Fibroblast of mammary gland (primary cell): ENCODE measurements at places on chromosomes 1 and 21.
A peak's percentile ranks its signal among the peaks of the same experiment; 100 is the strongest.

DNA sequence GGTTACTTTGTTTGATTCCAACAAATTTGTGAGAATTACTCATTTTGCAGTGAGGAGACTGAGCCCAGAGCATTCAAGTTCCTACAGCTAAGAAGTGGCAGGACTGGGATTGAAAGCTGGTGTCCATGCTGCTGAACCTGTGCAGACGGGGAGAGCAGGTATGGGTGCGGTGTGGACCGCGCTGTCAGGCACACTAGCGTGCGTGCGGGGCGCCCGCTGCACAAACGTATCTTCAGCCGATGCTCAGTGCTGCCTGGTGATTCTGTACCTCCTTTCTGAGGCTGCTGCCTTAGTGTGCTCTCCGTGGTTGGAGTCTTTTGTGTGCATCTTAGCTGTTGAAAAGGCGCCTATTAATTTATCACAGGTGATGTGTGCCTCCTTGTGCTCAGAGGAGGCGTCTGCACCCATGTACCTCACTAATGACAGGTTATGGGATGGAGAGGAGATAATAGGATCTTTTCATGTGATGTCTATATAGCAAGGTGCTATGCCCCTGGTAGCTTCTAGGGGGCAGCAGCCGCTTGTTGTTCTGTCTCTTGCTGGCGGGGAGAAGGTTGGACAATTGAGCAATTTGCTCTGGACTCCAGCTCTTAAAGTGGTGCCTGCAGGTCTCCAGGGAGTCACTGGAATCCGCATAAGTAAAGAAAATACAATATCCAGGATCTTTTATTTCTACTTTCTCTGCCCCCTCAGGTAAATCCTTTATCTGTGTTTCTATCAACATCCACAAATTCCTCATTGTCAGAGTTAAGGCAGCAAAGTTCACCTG is 32.5 kb downstream of the PEX14 start:
- peak; percentile 86 for DNase-seq

- peak; percentile 30 for DNase-seq
Measured at GRCh38 chr1:113652771-113653170, 106.5 kb downstream of the PHTF1 start.

DNA sequence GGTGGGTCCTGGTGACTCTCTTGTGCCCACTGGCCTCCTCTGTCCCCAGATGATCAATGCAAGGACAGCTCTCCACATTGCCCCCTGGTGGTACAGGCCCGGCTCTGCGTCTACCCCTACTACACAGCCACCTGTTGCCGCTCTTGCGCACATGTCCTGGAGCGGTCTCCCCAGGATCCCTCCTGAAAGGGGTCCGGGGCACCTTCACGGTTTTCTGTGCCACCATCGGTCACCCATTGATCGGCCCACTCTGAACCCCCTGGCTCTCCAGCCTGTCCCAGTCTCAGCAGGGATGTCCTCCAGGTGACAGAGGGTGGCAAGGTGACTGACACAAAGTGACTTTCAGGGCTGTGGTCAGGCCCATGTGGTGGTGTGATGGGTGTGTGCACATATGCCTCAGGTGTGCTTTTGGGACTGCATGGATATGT is 10.8 kb downstream of the ADAMTSL4 start:
- peak; percentile 73 for DNase-seq

GRCh38 chr1:1080951-1081310 is 6.8 kb upstream of the RNF223 start:
- no peak for DNase-seq

- DNase-seq = peak; percentile 11
Measured at GRCh38 chr1:162081316-162081715, 11.8 kb downstream of the NOS1AP start.

DNA sequence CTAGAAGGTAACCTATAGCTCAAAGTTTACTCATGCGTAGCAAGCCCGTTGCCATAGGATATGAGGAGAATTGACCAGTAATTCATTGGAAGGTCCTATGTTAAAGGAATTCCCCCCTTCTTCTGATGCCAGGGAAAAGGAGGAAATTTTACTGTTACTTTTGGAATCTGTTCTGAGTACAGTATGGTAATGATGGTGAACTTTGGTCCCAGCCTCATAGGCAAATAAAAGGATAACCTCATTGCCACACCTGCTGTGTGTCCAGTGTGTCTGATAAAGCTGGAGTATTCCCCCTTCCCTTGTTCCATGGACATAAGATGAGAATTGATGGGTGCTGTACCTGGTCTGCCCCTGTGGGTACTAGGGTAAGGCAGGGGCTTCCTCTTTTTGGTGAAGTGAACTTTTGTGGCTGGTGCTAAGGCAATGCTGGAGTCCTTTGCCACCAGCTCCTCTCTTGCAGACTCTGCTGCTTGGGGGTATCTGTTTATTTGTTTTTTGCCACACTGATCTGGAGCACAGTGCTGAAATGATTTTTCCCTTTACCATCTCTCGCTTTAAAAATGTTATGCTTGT is 22.2 kb downstream of the MPZ start:
- no peak for DNase-seq

- no peak for DNase-seq
Measured at GRCh38 chr21:19547951-19548840, 1144.6 kb upstream of the TMPRSS15 start.

- peak; percentile 35 for DNase-seq
Measured at GRCh38 chr1:192861860-192862259, 53.0 kb downstream of the RGS2 start.

DNA sequence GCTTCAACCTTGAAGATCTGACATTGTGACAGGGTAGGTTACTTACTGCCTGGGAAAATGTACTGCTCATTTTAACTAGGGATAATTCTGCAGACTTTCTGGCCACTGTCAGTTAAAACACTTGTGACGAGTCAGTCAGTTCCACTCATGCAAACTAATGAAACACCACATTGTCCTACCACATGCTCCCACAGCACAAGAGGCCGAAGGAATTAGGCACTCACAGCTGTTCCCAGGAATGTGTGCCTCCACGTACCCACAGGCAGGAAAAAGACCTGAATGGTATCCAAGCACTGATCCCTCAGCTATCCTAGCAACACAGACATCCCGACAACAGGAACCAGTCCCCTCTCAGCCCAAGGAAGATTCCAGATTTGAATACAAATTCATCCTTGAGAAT is 12.3 kb downstream of the BCAR3 start:
- DNase-seq = no peak

- DNase-seq = no peak
Measured at GRCh38 chr1:191624044-191624443, 534.2 kb upstream of the RGS18 start.

GRCh38 chr1:2494323-2494693 is 18.2 kb downstream of the PLCH2 start:
- DNase-seq = peak; percentile 65

DNA sequence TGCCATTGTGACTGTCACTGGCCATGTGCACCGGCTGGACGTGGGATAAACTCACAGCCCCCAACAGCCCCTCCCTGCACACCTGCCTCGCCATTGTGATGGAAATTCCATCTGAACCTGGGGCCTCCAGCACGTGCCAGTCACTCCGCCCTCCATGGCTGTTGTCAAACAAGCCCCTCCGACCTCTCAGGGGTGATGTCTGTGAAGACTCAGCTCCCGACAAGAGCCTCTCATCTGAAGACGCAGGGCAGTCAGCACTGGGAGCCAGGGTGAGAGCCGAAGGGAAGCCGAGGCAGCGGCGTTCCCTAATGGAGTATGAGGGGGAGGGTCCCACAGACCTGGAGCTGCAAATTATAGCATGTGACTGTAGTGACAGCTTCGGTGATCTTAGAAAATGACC is 1.4 kb upstream of the KRTAP10-2 start:
- no peak for DNase-seq

DNA sequence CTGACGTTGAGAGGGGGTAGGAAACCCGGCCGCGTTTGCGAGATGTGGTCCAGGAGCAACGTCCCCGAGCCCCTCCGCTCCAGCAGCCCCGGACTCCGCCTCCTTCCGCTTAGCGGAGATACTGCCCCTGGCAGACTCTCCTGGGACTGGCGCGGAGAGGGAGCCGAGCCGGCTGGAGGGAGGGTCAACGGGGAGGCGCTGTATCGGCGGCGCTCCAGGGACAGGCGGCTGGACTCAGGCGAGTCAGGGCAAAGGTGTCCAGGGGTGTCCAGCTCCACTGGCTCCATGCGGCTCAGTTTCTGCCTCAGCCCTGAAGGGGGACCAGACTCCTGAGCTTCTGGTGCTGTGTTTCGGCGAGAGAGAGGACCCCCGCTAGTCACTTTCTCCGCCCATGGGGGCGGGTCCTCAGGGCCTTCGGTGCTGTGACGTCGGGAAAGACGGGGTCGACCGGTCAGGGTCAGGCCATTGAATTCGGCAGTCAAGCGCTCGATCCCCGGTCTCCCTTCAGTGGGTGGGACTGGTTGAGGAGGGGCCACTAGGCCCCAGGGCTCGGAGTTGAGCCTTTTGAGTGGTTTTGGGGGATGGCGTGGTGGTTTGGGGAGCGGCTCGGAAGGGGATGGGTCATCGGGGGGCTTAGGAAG is 2.8 kb upstream of the LIX1L start:
- DNase-seq = peak; percentile 66

- no peak for DNase-seq
Measured at GRCh38 chr1:237910834-237911233, 20.1 kb upstream of the ZP4 start.

DNA sequence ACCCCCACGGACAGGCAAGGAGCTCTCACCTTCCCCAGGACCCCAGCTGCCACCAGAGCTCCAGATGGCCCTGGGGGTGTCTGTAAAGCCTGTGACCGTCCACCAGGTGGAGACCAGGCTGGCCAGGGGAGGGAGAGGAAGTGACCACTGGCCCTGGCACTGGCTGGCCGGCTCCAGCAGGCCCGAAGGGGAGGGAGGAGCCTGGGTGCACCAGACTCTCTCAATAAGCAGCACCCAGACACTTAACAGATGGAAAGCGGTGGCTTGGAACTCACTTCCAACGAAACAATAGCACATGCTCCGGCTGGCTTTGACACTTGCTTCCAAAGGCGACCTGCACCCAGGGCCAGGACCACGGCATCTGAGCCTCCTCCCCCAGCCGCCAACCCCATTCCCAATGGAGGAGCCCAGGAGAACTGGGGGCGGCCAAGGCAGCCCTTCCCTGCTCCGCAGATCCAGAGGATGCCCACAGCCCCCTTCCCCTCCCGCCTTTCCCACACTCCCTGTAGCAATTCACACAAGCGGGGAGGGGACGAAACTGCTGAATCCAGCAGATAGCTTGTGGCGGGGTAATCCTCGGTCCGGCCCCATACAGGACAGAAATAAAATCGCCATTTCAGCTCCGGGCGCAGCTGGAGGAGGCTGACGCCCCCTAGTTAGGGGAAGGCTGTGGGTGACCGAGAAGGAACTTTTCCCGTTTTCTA is 742 bp upstream of the PDE9A start:
- DNase-seq = peak; percentile 60

- no peak for DNase-seq
Measured at GRCh38 chr1:89927049-89927448, 67.9 kb upstream of the ZNF326 start.

DNA sequence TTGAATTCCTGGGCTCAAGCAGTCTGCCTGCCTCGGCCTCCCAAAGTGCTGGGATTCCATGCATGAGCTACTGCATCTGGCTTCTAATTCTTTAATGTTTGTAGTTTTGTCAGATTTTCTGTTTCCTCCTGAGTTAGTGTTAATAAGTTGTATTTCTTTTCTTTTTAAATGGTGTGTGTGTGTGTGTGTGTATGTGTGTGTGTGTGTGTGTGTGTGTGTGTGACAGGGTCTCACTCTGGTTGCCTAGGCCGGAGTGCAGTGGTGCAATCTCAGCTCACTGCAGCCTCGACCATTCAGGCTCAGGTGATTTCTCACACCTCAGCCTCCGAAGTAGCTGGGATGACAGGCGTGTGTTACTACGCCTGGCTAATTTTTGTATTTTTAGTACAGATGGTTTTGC is 50.2 kb downstream of the ADARB1 start:
- DNase-seq = no peak

GRCh38 chr21:38455403-38455802 is 42.9 kb downstream of the ERG start:
- no peak for DNase-seq
